Stimulated activated CD4-positive, alpha-beta T cell treated with anti-CD3 and anti-CD28 coated beads, TNF-alpha, amount 100 ng/mL, for 24 hours (primary cell): ENCODE measurements at places on chromosomes 3 and 15.

GRCh38 chr15:45665261-45665660 lies 30.4 kb downstream of the SQOR start:
- no peak for DNase-seq

- DNase-seq, result no peak
These were observed 20.3 kb downstream of the TKT start for GRCh38 chr3:53235545-53235944.

- no peak for DNase-seq
These were observed 128.9 kb downstream of the RTP4 start for GRCh38 chr3:187497052-187497451.

DNA sequence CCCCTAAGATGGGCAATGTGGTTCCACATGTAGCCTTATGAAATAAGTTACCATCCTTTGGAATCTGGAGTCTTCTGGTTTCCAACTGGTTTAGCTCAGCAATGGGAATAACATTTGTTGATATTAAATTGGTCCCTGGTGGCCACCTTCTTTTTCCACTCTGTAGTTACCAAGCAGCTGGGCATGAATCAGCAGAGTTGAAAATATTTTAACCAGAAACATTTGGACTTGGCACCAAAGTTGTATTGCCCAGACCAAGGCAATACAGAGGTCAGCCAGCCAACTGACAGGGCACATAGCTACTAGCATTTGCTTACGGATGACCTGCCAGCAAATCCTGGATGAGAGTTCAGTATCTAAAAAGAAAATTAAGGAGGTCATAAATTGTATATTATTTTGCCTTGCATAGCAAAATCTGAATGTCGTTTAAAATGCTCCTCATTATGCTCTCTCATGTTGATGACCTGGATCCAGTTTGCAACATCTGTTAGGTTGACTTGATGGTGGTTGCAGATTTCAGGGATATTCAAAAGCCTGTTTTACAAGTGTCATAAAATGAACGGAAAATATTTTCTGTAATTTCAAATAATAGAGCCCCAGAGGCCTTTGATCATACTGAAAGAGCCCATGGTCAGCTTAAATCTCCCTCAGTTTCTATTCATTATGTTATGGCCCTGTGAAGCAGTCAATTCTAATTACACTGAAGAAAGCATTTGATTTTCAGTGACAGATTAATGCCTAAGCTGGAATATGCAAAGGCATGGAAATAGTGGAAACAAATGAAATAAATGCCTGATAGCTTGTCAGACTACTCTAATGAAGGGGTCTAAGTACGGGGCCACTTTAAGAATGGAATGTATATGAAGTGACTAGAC lies 54.6 kb downstream of the PPM1L start:
- DNase-seq, result no peak
